ENCODE measurements at places on chromosomes 12 and 14.

GRCh38 chr14:28820677-28821076 is 54.1 kb downstream of the FOXG1 start:
- DNase-seq = no peak

- no peak for DNase-seq
Measured at GRCh38 chr14:95318399-95319311, 1.1 kb downstream of the CLMN start.

GRCh38 chr12:24630446-24630845 is 318.5 kb downstream of the BCAT1 start:
- DNase-seq = no peak

GRCh38 chr12:88420457-88420856 is 159.8 kb downstream of the KITLG start:
- DNase-seq = no peak

- DNase-seq = no peak
Measured at GRCh38 chr14:50044042-50044651, 72.2 kb downstream of the VCPKMT start.

DNA sequence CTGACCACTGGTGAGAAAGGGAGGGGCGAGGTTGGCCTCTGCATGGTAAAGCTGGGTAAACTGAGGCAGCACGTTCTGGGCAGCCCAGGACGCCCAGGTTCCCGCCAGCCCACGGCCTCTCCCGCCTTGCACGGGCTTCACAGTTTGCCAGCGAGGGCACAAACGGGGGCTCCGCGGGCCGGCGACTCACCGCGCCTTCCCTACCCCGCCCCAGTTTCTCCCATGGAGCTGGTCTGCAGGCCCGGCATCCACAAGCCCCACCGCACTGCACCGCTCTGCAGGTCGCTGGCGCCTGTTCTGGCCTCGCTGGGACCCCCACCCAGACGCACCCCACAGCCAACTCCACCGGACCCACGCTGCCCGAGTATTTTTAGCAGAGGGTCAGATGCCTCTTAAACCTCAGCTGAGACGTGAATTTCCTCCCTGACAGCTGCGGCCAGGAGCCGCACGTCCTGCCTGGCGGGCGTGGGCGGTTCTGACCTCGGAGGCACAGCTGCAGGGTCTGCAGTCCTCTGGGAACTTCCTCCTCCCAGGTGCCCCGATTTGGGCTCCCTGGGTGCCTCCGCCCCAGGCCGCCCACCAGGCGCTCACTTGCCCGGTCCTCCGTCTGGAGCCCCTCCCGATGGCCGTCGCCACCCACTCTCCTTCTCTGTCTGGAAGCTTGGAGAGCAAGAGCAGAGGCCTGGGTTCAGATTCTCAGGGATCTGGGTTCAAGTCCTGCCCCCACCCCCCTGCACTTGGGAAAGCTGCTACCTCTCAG is 29.5 kb upstream of the INF2 start:
- DNase-seq = no peak

DNA sequence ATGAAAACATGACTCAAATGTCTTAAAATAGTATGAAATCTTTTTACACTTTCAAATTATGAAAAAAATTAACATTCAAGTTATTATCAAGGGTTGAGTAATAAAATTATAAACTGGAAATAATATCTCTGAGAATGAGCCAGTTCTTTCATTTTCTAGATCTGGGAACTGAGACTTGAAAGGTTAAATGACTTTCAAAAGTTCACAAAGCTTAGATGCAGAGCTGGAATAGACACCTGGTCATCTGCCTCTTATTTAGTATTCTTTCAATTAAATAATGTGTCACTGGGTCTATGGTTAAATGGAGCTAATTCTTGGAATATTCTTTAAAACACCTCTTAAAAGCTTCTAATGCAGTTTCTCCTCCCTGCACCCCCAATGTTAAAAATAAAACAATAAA is 86.6 kb downstream of the CDK17 start:
- DNase-seq = no peak

DNA sequence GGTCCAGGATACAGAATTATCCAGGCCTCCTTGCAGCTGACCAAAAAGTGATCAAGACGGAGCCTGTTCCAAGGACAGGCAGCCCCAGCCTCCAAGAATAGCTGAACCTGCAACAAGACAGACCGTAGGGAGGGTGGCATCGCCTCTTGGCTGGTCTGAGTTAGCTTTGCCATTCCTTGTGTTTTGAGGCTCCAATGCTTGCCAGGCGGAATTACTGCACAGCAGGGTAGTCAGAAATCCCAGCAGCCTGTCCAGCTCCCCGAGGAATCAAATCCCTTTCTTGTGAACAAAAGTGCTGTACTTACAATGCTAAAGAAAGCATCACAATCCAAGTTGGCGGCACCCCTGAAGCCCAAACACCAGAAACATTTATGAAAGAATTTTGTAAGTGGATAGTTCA is 246.9 kb downstream of the TMEM132C start:
- no peak for DNase-seq
